ENCODE measurements at places on chromosomes 5 and 9. TPM values are rescaled to one million over a fixed set of nuclear protein-coding genes. Genes with fewer than 3 reads are reported as not detected.

DNA sequence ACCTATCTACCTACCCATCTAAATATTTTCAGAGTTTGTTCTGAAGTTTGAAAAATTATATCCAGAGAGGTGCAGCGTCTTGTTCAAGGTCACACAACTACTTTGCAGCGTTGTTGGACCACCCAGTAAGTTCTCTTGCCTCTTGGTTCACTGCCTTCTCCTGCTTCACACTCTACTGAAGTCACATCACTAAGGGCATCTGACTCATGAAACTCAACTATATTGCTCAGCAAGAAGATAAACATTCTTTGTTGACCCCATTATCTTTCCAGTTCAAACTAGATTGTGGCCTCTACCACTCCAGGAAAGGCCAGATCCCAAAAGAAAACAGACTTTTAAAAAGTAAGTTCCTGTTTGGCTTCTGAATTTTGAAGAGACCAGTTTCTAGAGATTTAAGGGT is 326.9 kb downstream of the SLIT3 start:
- no peak for DNase-seq

GRCh38 chr5:159417170-159417569 is 86.9 kb upstream of the IL12B start:
- DNase-seq: no peak

DNA sequence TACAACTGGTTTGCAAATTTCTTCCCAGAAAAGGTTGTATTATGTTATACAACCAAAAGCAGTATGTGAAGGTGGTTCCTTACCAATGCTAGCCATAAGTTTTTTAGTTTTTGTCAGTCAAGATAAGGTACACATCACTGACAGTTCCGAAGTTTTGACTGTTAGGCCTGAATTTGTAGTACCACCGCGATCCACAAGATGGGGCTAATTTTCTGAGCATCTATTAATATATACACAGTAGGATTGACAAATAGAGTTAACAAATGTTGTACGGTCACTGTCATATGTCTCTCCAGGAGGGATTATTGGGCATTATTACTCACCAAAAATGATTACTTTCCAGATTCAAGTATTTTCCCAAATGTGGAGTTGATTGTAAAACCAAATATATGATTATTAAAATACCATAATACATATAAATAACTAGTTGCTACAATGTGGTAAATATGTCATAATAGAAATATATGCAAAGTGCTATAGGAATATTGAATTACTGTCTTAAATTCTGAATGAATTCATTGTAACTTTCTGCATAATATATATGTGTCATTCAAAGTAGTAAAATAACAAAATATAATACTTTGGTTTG is 28.4 kb upstream of the LRRC19 start:
- peak; percentile 49 for DNase-seq

- peak; percentile 84 for DNase-seq
Observed at GRCh38 chr5:149730620-149731331, 666 bp downstream of the PPARGC1B start.

DNA sequence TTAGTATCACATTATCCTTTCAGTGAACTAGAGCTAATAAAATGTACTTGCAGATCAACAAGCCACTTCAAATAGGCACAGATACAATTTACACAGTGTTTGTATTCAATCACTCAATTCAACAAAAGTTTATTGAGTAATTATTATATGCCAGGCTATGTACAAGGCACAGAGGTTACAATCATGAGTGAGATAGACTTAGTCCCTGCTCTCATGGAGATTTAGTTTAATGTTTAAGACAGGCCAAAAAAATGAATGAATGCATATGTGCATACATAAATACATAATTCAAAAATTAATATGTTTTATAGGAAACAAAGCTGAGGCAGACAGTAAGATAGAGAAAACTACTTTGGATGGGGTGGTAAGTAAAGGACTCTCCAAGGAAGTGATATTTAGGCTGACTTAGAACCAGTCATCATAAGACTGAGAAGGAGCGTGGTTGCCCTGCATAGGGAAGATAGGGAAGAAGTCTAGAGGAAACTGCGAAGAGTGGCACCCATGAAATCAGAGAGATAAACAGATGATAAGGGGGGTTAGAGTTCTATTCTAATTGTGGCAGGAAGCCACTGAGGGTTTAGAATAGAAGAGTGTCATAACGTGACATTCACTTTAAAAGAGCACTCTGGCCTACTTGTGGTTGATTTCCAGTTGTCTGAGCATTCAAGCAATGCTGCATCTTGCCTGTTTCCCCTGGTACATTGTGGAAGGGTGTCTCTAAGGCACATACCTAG is 49.7 kb upstream of the GRAMD2B start:
- DNase-seq: no peak

Gene DCP2
- total RNA-seq: 26.7 TPM

Gene AK1
- 666 TPM for total RNA-seq

Gene ANKRD20A1
- 8.7 TPM for total RNA-seq
